ENCODE measurements at places on chromosomes 5 and 9.

- DNase-seq: no peak
Measured at GRCh38 chr5:111511831-111512374, 432 bp downstream of the STARD4 start.

- no peak for DNase-seq
Measured at GRCh38 chr5:107359033-107359915, 311.5 kb downstream of the EFNA5 start.

DNA sequence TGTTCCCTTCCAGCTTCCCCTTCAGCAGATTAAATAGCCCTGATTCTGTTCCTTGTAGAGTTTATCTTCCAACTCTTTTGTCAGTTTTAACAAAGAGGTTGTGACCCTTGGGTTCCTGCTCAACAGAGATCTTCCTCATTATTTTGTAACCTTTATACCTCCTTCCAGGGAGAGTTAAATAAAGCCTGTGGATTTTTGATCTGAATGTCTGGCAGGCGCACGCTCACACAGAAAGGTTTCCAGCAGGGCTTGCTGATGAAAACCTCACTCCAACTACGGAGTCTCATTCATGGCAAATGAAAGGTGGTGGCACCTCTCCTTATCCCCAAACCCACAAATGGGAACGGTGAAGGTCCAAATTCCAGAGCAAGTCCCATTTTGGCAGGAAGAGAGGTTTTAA, 129.0 kb downstream of the SREK1 start:
- no peak for DNase-seq

- no peak for DNase-seq
Measured at GRCh38 chr5:62143268-62144229, 162.5 kb upstream of the KIF2A start.

DNA sequence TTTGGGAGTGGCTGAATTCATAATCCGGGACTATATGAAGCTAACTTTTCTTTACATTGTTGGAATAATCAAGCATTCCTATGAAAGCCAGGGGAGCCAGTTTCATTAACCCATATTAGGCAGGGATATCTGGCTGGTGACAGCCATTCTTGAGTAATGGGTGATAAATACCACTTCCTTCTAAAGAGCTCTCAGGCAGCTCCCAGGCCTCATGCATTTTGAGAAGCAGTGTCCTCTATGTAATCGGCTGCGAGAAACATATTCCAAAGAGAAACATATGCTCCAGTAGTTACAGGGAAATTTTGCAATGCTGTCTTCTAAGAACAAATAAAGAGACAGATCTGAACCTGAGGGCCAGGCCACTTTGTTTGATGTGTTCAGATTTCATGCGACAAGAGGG, 83.1 kb downstream of the MSX2 start:
- DNase-seq: no peak

DNA sequence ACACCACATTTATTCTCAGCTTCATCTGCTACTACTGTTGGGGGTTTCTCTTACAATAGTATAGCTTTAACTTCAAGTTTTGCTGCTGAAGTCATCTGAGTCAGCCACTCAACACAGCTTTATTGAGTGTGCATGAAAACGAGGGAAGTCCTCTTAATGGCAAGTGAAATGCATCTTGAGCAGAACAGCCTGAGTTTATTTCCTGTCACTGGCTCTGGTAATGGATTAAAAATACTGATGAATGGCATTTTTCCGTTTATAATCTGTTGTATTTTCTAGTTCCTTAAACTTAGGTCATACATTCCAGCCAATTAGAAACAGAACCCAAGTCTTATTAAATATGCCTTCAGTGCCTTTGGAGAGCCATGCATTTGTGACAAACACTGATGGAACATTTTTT, 238.6 kb downstream of the SLF1 start:
- DNase-seq: no peak

DNA sequence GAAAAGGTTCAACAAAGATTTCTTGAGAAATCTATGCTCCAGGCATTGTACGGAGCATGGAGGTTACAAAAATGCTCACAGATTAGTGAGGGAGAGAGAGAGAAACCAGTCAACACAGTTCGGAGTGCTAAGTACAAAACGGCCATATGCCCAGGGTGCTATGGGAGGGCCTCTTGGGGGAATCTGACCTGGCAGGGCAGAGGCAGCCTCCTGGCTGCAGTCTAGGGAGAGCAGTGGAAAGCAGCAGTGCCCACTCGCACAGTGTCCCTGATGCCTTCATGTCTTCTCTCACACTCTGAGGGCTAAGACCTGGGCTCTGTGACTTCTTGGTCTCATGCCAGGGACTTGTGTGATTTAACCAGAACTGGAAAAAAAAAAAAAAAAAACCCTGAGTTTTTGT, 29.8 kb upstream of the SMC5 start:
- no peak for DNase-seq

- no peak for DNase-seq
Measured at GRCh38 chr9:131179561-131180219, 54.3 kb downstream of the NUP214 start.

DNA sequence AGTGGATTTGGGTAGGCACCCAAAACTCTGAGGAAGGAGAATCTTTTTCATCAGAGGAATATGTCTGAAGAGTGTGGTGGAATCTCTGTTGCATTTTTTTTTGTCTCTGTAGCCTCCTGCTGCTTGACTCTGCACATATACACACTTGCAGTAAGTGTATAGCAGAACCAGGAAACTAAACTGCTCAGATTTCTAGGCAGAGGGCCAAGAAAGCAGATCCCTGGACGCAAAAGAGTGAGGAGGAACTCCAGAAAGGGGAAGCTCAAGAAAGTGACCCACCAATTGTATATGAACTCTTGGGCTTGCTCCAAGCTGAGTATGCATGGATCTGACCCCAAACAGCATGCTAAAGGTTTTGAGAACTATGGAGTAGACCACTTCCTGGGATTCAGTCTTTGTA, 181.8 kb downstream of the GADD45G start:
- DNase-seq: no peak

DNA sequence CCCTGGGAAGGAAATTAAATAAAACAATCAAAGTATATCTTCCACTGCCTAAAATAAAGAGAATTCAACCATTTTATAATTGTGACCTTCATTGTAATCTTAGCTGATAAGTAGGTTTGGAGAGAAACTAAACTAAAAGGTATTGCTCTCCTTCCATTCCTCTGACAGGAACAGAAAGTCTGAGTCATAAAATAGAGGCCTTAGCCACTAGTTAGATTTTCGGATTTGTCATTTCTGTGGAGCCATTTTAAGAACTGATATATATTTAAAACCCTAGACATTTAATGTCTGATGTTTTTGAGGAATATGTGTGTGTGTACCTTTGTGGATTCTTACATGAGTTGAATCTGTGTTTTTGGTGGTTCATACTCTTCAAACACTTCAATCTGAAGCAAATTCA, 11.8 kb upstream of the TMC1 start:
- no peak for DNase-seq

DNA sequence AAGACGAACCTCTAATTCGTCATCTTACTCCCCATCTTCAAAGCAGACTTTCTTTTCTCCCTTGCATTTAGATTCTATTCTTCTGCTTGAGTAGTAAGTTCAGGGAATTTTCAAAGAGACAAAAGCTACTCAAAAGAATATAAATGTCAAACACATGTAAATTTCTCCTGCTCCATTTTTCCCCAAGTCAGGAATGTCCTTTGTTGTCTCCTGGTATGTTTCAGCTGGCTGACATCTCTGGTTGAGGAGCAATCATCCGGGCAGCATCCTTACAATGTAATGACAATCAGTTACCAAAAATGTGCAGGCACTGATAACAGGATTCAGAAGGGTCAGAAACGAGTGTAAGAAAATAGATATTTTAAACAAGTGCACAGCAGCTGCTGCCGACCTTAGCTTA, 47.6 kb upstream of the PPP1R2B start:
- no peak for DNase-seq

GRCh38 chr9:134698587-134699342, 57.2 kb downstream of the COL5A1 start:
- DNase-seq: peak; percentile 62

Measured in activated CD8-positive, alpha-beta memory T cell treated with anti-CD3 and anti-CD28 coated beads, Interleukin-2, amount 10 ng/mL, durations not matched to agents 7 days and 5 days (primary cell).